ENCODE measurements at places on chromosomes 13 and 19.

- no peak for DNase-seq
Measured at GRCh38 chr19:40862785-40863184, 12.5 kb upstream of the CYP2A6 start.

- no peak for DNase-seq
Measured at GRCh38 chr19:9075064-9075949, 11.6 kb upstream of the OR1M1 start.

DNA sequence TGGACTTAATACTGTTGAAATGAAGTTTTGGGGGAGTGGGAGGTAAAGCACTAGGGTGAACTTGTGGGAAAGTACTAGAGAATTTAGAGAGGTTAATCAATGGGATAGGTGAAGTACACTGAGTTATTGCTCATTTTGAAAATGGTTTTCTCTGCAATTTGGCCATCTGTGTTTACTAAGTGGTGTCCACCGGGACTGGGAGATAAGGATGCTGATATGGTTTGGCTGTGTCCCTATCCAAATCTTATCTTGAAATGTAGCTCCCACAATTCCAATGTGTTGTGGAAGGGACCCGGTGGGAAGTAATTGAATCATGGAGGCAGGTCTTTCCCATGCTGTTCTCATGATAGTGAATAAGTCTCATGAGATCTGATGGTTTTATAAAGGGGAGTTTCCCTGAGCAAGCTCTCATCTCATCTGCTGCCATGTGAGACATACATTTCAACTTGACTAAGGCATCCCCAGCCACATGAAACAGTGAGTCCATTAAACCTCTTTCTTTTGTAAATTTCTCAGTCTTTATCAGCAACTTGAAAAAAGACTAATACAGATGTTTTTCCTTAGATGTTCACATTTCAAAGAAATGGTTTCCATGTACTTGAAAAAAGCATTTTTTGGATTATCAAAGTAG is 1569.4 kb upstream of the PRR20A start:
- no peak for DNase-seq

DNA sequence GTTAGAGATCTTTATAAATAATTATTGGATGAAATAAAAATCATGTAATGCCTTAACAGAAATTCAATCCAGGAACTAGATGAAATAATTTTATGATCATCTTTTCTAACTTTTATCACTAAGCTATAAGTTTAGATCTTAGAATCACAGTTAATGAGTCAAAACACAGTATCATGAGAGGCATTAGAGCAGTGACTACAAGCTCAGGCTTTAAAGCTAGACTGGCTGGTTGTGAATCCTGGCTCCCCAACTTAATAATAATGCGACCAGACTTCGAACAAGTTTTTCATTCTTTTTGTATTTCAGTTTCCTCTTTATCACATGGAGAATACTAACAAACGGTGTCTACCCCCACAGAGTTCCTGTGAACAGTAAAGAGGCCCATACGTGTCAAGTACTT is 108.6 kb downstream of the MYCBP2 start:
- DNase-seq: no peak

GRCh38 chr13:41075485-41075884 is 14.2 kb downstream of the WBP4 start:
- DNase-seq: no peak

GRCh38 chr13:35771898-35772297 is 295.4 kb upstream of the MAB21L1 start:
- no peak for DNase-seq

- DNase-seq: no peak
Measured at GRCh38 chr13:73991884-73992283, 142.3 kb downstream of the KLF12 start.

DNA sequence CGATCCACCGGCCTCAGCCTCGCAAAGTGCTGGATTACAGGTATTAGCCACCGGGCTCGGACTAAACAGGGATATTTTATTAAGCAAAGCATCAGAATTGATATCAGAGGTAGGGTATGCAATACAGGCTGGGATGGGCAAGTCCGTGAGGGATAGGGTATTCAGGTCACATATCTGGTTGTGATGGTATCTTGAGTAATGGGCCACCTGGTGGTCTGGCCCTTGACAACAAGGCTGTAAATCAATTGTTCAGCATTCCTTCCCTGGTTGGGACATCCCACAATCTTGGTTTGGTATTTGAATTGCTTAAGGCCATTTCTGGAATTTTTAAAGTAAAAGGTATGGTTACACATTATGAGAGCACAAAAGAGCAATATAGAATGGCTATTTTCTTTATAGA is 1588.0 kb downstream of the SLITRK1 start:
- DNase-seq: no peak

GRCh38 chr13:76048675-76049375 is 412.7 kb downstream of the LMO7 start:
- DNase-seq: no peak

GRCh38 chr19:39139971-39140453 is 14.4 kb downstream of the PAK4 start:
- no peak for DNase-seq

- no peak for DNase-seq
Measured at GRCh38 chr19:35329323-35329722, 336 bp downstream of the CD22 start.

DNA sequence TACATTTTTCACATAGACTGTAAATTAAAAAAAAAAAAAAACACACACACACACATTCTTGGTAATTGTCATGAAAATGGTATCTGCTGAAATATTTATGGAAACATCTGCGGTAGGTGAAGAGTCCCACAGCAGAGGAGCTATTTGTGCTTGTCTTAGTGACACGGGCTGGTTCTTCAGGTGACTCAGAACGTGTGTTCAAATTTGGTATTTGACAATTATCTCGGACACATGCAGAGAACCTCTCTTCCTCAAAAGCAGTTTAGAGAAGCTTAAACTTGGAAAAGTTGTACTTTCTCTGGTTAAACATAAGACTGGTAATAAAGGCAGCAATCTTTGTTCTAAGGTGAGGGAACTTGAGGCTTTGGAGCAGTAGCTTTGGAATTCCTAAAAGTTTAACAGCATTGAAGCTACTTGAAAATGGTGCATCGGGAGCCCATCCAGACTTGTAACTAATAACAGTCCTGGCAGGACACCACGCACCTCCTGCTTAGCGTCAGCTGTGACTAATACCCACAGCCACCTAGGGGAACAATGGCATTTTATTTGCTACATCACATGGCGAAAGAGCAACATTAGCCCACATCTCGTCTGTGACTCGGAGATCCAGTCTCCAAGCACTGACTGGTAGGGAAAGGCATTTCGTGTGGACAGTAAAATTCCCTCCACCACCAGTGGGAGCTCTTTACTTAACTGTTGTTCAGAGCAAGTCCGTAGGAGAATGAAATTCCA is 1505.1 kb upstream of the SLC10A2 start:
- DNase-seq: no peak

DNA sequence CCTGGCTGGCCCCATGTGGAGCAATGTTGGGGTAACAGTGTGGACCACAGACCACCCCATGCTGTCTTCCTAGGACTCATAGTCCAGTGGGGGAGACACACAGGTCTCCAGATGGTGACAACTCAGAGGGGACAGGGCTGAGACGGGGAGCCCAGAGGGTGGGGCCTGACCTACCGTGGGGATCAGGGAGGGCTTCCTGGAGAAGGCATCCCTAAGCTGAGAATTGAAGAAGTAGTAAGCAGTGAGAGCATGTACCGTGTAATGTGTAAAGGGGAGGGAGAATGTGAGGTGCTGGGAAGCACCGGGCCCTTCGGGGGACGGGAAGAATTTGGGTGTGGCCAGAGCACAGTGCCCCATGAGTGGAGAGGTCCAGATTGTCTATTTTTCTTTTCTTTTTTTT is 31.0 kb downstream of the PPP1R37 start:
- no peak for DNase-seq

- DNase-seq: no peak
Measured at GRCh38 chr13:99218969-99219368, 18.3 kb downstream of the UBAC2 start.

- DNase-seq: no peak
Measured at GRCh38 chr19:40752257-40752781, 1.3 kb downstream of the SNRPA start.

- DNase-seq: no peak
Measured at GRCh38 chr19:4829001-4829712, 2.4 kb downstream of the TICAM1 start.

DNA sequence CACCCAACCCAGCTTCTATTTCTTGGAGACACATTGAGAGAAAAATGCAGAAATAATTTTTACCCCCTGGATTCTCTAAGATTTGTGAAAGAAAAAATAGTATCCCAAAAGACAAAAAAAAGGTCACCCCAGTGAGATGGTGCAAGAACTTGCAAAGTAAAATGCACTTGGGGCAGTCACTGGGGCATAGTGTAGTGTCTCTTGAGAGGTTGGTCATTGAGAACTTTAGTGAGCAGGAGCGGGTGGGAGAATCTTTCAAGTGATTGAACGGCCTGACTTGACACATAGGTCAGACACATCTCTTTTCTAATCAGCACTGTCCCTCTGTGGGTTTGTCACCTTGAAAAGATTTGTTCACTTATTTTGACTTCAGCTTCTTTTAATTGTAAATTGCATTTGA is 2.4 kb downstream of the ZNF85 start:
- no peak for DNase-seq

DNA sequence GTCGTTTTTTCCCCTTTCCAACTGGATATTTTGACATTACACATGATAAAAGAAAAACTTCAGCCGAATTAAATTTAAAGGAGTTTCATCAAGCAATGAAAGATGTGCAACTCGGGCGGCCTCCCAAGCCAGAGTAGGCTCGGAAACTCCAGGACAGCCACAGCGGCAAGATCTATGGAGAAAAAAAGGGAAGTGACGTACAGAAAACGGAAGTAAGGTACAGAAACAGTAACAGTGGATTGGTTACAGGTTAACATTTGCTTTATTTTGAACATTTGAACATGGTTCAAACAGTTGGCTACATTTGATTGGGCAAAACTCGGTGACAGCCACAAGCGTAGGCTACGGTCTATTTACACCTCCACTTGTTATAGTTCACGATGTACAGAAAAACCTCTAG is 30.5 kb upstream of the FAM124A start:
- DNase-seq: no peak

- DNase-seq: no peak
Measured at GRCh38 chr19:6026390-6027227, 48.7 kb upstream of the RANBP3 start.

DNA sequence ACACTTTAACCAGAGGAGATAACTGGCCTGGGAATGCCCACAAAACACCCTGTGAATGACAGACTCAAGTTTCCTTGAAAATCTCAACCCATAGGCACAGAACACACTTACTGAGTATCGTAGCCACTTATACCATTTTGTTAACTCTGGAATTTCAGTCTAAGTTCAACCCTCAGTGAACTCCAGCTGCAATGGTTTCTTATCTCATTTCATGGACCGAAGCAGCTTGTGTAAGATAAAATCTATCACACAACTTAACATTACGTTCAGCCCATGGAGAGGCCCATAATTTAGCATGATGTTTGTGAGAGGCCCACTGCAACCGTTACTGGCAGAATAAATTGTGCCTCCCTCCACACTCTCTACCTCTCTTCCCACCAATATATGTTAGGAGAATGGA is 323.0 kb downstream of the DNAJC15 start:
- DNase-seq: no peak

DNA sequence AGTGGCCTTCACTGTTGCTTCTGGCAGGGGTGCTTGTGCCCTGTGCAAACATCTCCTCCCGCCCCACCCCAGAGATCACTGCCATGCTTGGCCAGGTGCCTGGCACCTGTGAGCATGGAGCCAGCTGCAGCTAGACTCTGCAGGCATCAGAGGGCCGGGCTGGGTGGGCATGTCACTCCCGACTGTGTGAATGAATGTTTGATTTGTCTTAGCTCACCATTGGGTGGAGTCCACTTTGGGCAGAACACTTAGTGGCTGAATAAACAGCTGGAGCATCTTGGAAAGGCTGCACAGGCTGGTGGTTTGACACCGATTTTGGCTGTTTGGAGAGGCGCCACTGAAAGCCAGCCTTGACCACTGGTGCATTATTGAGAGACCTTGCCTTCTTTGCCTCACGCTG is 267.3 kb downstream of the DLEU7 start:
- DNase-seq: no peak

DNA sequence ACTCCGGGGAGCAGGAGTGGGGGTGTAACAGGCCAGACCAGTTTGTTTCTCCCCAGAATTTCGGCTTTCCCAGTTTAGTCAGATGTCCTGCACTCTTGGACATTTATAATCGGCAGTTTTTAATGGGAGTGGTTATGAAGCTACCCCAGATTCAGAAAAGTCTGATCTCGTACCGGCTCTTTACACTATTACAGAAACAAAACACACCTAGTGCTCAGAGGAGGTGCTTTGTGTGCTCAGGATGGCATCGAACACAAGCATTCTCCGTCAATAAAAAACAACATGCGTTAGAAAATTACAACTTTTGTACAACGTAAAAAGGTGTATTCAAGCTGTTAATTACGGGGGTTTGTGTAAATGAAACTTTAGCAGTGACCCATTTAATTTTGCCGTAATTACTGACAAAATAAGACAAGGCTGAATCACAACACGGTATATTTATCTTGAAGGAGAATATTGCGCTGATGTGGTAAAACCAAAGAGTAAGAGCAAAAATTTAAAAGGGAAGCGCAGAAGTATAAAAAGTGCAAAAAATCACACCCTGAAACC is 6.6 kb upstream of the SOX1 start:
- no peak for DNase-seq

GRCh38 chr13:113405481-113406300 is 41.8 kb upstream of the GRTP1 start:
- no peak for DNase-seq

DNA sequence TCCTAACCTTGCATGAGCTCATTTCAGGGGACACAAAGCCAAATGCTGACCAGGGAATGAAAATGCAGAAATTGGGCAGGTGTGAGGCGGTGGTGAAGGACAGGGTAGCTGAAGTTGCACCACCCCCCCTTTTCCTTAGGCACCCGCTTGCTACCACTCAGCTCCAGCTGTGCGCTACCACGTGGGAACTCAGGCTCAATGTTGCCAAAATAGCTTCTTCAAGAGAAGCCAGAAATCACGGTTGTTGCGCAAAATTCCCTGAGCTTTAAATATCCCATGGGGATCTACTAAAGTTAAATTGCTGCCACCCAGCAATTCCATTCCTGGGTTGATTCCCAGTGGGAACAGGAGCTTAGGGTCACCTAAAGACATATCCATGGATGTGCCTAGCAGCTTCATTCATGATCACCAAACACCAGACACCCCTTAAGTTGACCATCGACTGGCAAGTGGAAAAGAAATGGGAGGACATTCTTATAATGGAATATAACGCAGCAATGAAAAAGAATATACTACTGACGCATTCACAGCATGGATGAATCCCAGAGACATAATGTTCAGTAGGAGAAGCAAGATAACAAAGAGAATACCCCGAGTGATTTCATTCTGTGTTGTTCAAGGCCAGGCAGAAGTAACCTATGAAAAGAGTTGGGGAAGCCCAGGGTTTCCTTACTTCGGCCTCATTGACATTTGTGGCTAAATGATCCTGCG is 12.8 kb upstream of the ADGRL1 start:
- DNase-seq: no peak

DNA sequence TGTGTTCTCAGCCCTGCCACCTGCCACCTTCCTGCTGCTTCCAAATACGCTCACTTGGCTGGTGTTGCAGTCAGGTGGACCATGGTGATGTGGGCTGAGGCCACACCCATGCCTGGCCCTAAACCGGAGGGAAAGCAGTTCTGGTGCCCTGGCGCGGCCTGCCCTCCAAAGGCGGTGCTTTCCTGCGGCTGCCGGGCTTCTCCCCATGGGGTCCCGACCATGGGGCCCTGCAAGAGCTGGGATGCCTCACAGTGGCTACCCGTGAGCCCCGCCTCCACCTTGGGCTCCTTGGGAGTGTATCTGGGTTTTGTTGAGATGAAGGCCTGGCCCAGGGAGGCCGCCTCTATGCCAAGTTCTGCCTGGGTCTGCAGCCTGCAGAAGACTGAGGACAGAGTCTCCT is 73.7 kb downstream of the ERICH6B start:
- DNase-seq: no peak

GRCh38 chr19:407511-408440 is 1.2 kb downstream of the C2CD4C start:
- no peak for DNase-seq
